Liver (tissue), 10 donors: ENCODE measurements at places on chromosomes 12 and 14.

- DNase-seq = no peak
Observed at GRCh38 chr12:7557227-7557626, 53.6 kb upstream of the CD163 start.

- no peak for DNase-seq
Observed at GRCh38 chr12:94247246-94247645, 98.9 kb downstream of the PLXNC1 start.

DNA sequence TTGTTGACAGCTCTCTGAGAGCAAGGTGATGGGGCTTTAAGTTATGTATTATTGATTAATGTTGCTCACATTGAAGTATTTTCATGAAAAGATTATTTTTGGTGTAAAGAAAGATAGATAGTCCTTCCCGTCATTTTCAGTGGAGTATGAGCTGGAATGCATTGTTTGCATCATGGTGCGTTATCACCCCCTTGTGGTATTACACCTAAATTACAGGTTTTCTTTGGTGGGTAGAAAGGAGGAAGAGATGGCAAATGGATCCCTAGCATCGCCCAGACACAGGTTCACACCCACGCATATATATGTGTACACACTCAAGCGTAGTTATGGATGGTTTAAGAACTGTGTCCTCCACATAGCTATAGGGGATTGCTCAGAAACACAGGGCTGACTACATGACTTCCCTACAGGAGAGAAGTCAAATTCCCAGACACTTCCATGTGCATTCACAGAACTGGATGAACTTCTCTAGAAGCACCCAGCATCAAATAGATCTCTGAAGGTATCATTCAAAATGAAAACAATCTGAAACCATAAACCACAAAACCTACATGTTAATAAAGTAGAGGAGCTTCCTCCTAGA, 14.4 kb upstream of the SERPINA10 start:
- no peak for DNase-seq

- no peak for DNase-seq
Observed at GRCh38 chr14:68285421-68286179, 466.0 kb downstream of the RAD51B start.

DNA sequence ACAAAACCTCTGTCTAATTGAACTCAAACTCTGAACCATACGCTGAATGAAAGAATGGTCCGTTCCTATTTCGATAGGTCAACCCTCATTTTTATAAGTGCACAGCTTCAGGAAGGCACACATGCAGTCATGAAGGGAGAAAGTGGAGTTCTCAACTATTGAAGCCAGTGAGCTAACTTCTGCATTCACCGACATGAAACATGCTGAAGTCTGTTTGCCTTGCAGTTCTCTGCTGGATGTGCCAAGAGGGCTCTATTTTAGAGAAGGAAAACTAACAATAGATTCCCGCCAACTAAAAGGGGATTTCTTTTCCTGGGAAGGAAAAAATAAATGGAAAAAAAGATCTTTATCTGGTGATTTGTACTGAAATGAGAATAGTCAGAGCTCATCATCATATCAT, 191.0 kb upstream of the PLEKHG7 start:
- DNase-seq = no peak

GRCh38 chr12:51028813-51029150, 2.6 kb upstream of the SLC11A2 start:
- DNase-seq = no peak

- DNase-seq = no peak
Observed at GRCh38 chr14:101033446-101034165, 130.1 kb upstream of the RTL1 start.

- no peak for DNase-seq
Observed at GRCh38 chr12:106044773-106045172, 94.0 kb downstream of the NUAK1 start.

DNA sequence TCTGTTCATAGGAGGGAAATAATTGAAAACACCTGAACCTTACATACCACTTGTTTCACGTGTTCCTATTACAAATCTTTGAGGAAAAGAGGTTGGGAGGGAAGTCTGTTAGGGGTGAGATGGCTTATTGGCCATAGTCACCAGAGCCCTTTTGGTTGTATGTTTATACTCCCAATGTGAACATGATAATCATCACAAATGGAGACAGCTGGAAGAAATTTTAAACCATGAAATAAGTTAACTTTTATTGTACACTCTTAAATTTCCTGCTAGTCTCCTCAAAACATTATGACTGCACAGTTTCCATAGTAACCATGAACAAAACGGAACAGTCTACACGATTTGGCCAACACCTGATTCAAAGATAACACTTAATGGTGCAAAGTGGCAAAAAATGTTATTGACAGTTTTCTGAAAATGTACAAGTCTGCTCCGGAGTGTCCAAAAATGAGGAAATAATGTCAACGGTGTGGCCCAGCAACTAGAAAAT, 56.9 kb downstream of the LMNTD1 start:
- no peak for DNase-seq

- no peak for DNase-seq
Observed at GRCh38 chr14:73311708-73312030, 74.4 kb downstream of the PAPLN start.

DNA sequence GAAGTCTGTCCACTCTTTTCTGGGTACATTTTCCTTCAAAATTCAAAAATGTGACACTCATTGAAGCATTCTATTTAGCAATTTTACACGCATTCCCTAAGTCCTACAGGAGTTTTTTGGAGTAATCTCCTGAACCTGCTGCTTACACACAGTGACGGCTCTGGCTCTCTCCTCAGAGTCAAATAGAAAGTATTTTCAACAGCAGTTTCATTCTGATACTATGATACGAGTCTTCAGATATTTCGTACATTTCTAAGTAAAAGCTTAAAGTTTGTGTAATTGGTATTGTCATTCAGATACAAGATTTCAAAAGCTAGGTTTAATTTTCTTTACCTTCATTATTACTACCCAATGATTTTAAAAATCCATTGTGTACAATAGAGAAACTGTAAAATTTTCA, 36.4 kb downstream of the PIWIL1 start:
- DNase-seq = no peak

- no peak for DNase-seq
Observed at GRCh38 chr12:49968471-49968870, 4.3 kb upstream of the AQP6 start.

DNA sequence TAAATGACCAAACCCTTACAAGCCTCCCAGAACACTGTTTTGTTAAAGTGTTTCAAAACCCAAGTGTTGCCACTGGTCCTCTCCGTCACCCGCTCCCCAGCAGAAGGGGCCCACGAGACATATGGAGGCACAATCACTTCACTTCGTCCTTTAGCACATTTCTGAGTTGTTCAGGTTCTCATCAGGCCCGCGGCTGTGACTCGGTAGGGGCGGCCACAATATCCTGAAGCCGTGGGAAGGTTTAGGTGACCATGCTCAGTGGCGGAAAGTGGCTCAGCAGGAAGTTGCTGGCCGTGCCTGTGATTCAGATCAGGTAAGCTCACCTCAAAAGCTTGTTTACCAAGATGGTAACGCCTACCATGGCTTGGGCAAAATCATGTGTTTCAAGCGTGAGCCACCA, 227.5 kb downstream of the GLT1D1 start:
- no peak for DNase-seq

DNA sequence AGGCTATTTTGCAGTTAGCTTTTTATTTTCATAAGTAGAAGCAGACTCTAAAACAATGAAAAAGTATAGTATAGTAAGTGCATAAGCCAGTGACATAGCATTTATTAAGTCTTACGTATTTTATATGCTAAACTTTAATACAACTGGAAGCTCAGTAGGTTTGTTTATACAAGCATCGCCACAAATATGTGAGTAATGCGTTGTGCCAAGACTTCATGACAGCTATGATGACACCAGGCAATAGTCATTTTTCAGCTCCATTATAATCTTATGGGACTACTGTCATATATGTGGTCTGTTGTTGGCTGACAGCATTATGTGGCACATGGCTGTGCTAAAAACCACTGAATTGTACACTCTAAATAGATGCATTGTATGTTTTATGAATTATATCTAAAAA, 40.3 kb downstream of the SLC38A2 start:
- DNase-seq = no peak

DNA sequence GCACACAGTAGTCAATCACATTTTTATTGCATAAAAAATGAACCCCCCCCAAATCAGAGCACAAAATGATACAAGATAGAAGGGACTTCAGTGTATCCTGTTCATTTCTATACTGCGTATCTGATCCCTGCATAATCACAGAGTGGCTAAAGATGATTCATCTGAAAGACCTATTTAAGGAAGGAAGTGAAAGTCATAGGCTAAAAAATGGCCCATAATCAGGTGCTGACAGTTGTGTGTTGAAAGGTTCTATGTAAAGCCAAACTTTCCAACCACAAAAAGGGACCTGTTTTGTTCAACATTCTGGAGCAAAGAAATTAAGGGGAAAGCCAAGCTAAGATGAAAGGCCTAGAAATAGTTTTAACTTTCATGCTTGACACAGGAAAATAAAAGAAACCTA, 147.8 kb upstream of the ATP2B1 start:
- no peak for DNase-seq

- DNase-seq = no peak
Observed at GRCh38 chr12:116186482-116187150, 90.9 kb downstream of the MED13L start.

DNA sequence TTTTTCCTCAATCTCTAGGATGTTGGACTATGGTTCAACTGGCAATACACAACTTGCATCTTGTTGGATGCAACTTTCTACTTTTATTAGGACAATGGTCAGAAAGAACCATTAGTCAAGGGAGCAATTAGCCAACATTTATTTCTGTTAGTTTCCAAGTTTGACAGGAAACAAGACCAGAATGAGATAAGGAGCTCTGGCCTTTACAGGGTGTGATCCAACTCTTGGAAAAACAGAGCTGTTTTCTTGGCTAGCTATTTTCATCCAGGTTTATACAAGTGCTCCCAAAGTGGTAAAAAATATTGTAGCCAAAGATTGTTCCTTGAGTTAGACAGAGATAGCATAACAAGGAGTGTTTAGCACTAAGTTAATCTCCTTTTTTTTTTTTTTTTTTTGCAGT, 3.9 kb upstream of the SYNE2 start:
- DNase-seq = no peak

- peak; percentile 67 for DNase-seq
Observed at GRCh38 chr12:753611-754472, 1.5 kb downstream of the WNK1 start.

DNA sequence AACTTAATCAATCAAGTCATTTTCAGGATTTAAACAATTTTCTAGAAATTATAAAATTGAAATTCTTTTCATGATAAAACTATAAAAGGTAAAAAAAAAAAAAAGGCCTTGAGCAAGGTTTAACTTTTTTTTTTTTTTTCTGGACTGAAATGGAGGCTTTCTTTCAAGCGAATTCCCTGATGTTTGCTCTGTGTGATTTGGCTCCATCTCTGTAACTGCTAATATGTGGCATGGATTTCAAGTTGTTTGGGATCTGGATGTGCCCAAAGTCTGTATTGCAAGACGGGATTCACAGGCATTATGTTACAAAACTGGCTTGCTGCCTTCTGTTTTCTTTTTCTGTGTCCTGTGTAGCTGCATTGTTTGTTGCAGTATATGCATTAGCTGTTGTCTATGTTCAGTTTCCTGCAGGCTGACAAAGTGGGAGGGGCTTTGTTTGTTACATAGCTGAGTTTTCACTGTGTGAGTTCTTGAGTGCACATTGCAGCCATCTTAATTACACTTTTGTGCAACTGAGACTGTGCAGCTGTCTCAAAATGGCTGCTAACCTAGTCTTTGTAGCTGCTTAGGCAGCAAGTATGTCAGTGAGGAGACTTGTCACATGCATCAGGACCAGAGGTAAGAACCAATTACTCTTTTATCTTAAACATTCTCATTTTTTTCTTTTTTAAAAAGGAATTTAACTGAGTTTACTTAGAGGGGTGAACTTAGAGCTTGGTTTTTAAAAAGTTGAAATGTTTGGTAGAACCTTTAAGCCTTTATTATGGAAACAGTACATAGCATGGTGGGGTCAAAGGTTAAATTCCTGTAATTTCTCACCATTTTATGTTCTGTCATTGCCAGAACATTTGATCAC, 19.5 kb downstream of the ATF7IP start:
- DNase-seq = peak; percentile 66

DNA sequence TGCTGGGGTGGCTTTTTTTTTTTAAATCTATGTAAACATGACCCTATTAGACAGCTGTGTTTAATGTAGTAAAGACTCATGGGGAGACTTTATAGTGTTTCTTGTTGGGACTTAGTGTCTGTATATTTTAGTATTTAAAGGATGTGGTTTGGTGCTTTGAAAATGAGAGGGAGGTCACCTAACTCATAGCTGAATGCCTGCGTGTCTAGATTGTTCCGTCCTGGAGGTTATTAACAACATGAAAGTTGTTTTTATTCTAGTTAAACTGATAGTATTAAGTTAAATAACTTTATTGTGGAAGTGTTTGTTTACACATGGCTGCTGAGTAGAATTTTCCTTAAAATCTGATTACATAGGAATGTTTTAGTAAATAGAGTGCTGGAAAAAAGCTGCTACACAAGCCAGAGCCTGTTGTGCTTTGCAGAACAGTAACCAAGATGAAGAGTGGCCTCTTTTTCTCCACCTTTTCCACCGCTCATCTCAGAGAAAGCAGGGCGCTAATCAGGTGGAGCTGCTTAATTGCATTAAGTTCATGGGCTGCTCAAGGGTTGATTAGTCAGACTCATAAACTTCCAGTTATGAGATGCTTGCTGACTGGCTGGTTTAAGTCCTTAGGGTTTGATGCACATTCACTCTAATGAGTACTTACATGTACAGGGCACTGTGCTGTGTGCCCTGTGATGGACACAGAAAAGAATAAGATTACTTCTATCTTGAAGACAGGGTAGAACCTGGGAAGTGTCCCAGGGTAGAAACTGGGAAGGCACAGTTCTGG, 62.7 kb downstream of the FBXO34 start:
- no peak for DNase-seq

GRCh38 chr12:79371226-79371625, 319.5 kb downstream of the PAWR start:
- DNase-seq = no peak

GRCh38 chr14:92625213-92625612, 111.6 kb downstream of the RIN3 start:
- no peak for DNase-seq

DNA sequence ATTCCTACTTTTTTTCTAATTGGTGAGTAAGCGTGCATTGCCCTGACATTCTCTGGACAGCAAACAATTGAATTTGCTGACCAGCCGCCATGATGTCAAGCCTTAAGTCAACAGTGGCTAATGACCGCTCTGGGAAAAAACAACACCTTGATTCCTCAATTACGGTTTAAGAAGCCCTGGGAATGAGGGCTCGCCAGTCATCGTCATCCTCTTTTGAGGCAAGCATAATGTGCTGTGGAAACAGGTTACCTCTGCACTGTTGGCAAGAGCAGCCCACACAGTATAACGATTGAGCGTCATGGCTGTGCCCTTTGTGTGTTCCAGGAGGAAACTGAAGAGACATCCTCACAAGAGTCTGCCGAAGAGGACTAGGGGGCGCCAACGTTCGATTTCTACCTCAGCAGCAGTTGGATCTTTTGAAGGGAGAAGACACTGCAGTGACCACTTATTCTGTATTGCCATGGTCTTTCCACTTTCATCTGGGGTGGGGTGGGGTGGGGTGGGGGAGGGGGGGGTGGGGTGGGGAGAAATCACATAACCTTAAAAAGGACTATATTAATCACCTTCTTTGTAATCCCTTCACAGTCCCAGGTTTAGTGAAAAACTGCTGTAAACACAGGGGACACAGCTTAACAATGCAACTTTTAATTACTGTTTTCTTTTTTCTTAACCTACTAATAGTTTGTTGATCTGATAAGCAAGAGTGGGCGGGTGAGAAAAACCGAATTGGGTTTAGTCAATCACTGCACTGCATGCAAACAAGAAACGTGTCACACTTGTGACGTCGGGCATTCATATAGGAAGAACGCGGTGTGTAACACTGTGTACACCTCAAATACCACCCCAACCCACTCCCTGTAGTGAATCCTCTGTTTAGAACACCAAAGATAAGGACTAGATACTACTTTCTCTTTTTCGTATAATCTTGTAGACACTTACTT, 138.9 kb downstream of the HMGA2 start:
- no peak for DNase-seq
